Stimulated activated CD4-positive, alpha-beta T cell treated with anti-CD3 and anti-CD28 coated beads, Interleukin-15, amount 100 ng/mL, for 1 hour (primary cell): ENCODE measurements at places on chromosomes 6 and 20.

- no peak for DNase-seq
These were observed 129.5 kb downstream of the NFATC2 start for GRCh38 chr20:51412951-51413481.

DNA sequence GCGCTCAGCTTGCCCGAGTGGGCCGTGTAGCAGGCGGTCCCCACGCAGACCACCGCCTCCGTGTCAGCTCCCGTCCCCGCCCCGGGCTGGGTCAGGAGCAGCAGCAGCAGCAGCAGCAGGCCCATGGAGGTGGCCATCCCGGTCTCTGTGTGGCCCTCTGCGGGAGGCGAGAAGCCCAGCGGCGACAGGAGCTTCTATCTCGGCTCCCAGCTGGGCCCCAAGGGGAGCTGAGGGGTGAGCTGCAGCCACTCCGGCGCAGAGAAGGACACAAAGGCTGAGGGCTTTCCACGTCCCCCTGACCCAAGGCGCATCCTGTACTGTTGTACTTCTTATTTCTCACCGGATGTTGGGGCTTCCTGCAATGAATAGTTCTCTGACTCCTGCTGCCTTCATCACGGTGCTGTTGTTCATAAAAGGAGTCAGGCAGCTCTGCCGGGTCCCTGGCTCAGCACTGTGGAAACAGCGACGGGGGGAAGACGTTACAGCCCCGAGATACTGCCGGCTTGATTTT lies at the start of gene CD93:
Gene CD93 (minus strand): TSS at position 269 of the 511 bp plus-strand sequence. CDS start 132 bp downstream, at position 137.
- no peak for DNase-seq

GRCh38 chr20:24699321-24700165 lies 230.1 kb downstream of the SYNDIG1 start:
- no peak for DNase-seq

DNA sequence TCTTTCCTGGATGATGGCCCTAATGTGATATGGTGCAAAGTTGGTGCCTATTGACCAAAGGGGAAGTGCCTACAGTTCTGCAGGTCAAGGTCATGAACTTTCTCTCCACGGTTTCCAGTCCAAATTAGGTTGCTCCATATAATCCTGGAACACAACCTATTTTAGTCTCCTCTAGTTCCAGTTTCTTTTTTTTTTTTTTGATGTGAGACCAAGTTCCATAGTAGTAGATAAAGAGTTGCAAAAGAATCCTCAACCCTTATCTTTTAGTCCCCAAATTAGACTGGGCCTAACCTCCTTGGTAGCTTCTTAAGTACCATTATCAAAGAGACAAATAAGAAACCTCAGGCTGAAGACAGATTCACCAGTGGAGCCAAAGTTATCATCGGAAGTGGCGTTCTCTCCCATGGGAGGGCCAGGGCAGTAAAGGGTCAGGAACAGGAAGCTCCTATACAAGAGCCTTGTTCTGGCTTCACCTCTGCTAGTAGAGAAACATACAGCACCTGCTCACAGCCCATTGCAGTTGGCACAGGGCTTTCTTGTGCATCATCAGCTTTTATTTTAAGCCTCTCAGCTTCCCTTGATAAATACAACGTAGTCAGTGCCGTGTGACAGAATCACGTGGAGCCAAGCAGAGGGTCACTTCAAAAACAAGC lies 132.2 kb upstream of the RREB1 start:
- no peak for DNase-seq

- DNase-seq: no peak
These were observed 35.0 kb downstream of the NKAIN2 start for GRCh38 chr6:123838505-123839234.

GRCh38 chr6:116145803-116146675 lies 20.1 kb upstream of the COL10A1 start:
- DNase-seq: no peak

DNA sequence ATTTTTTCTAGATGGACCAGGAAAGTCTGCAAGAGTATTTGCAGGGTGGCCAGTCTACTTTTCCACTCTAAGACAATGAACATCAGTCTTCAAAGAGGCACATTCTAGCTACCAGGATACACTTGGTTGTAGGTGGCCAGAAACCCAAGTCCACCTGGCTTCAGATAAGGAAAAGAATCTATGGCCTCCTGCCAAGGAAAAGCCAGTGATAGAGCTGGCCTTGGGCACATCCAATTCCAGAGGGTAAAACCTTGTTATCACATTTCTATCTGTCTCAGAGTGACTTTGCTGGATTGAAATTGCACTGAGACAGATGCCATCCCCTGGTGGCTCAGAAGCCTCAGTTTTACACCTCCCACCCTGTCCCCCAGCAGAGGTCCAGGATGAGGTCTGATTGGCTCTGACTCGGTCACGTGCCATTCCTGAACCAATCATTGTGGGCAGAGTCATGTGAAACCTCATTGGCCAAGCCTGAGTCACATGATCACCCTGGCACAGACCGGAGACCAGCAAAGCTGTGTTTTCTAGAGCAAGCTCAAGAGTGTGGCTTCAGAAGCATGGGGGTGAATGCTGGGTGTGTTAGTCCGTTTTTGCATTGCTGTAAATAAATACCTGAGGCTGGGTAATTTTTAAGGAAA lies 497.4 kb upstream of the SULF2 start:
- no peak for DNase-seq

DNA sequence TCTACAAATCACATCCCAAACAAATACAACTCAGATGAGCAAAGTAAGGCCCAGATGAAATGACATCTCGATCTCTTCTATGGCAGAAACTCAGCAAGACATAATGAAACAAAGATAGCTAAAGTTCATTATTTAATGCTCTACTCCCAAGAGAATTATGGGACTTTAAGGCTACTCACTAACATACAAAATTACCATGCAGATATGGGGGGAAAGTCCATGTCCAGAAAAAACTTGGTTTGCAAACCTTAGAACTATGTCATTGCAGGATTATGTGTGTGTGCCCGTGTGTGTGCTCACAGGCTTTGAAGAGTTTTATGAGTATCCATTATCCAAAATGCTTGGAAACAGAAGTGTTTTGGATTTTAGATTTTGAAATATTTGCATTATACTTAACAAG lies 34.0 kb downstream of the AKIRIN2 start:
- DNase-seq: no peak

- no peak for DNase-seq
These were observed 54.8 kb downstream of the UTRN start for GRCh38 chr6:144339859-144340452.

DNA sequence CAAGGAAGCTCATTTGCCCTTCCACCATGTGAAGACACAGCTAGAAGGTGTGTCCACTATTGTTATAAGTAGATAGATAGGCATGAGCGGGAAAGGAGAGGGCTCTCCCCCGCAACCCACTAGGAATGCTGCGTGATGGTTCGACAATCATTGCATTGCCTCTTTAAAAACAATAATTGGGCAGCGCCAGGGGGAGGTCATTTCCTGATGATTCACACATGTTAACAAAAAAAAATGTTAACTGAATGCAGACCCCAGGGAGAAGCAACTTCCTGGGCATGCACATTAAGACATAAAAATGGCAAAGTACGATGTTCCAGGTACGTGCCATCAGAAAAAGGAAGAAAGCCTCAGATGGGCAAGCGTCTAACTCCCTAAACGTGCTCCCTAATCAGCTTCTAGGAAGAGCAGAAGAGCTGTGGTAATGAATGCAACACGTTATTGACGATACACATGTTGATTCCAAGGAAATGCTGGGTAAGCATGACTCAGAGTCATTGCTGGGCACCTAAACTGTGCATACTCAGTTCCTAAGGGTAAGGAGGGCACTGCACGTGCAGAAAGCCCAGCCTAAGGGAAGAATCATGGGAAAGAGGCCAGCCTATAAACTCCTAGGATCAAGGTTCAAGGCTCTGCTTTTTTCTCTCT lies 113.7 kb downstream of the FAM217A start:
- DNase-seq: no peak

GRCh38 chr20:15740046-15740775 lies 833.0 kb downstream of the KIF16B start:
- DNase-seq: no peak

DNA sequence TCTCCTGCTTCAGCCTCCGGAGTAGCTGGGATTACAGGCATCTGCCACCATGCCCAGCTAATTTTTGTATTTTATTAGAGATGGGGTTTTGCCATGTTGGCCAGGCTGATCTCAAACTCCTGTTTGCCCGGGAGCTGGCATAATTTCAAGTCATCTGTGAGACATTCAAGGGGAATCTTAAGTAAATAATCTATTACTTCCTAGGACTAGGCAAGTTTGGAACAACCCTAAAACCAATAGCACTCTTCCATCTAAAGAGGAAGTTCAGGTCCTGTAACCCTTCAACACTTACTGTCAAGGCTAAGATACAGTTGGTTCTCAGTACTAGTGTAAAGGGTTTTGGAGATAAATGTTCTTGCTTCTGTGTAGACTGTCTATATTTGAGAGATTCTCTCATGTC lies 267.8 kb upstream of the IRAK1BP1 start:
- DNase-seq: no peak

GRCh38 chr6:34549026-34549803 lies 6.9 kb downstream of the SPDEF start:
- no peak for DNase-seq
